SJSA1 (cell line): ENCODE measurements at places on chromosomes 3 and 15. TPM values are rescaled to one million over a fixed set of nuclear protein-coding genes. Genes with fewer than 3 reads are reported as not detected.
A peak's percentile ranks its signal among the peaks of the same experiment; 100 is the strongest.

- no peak overlapping the region for H3K4me3 ChIP-seq
- peak; percentile 28 for DNase-seq
- H3K4me1 ChIP-seq, result peaks cover 33% of the 10 kb centered on the region
- no peaks in the 10 kb centered on the region for H3K36me3 ChIP-seq
- H3K27ac ChIP-seq, result peak overlapping the region; percentile 88
Measured at GRCh38 chr3:4994144-4994730, 15.0 kb downstream of the BHLHE40 start.

The C15orf62 gene
- 0.03 TPM in 1 of 2 replicates, not detected in the other for total RNA-seq

GRCh38 chr3:183653209-183654064 lies 18.0 kb downstream of the KLHL24 start:
- H3K27ac ChIP-seq, result no peak overlapping the region
- no peaks in the 10 kb centered on the region for H3K27me3 ChIP-seq
- H3K4me3 ChIP-seq, result no peak overlapping the region
- no peaks in the 10 kb centered on the region for H3K4me1 ChIP-seq
- no peak for DNase-seq

DNA sequence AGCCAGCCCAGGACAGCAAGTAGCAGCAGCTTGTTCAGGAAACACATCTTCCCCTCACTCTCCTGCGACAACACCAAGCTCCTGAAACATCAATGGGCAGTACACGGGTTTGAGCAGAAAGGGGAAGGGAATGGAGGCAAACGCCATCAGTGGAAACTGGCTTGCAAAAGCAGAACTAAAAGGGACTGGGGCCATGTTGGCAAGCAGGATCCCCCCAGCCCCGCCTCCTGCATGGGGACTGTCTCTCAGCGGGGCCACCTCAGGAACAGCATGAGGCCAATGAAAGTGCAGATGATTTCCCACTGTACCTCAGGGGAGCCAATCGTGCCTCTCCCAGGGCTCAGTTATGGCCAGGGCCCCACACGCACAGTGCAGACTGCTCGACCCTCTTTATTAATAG lies 6.8 kb downstream of the CDAN1 start:
- DNase-seq, result no peak
- no peak overlapping the region for H3K4me3 ChIP-seq
- H3K27me3 ChIP-seq, result no peaks in the 10 kb centered on the region

DNA sequence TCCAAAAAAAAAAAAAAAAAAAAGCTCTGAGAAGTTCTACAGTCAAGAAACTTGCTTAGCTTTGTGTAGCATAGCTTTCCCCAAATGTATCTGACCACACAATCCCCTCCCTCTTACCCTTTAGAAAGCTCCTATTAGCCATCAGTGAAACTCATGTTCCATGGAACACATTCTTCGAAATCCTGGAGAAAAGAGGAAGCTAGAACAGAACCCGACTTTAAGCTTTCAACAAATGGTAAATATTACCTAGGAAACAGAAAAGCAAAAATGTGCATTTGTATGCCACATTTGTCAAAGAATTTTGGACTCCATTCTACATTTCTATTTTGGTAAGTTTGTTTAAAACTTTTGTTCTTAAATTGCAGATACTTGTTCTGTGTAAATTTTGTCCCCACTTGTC lies 17.4 kb upstream of the CRTC3 start:
- no peak for DNase-seq
- H3K4me1 ChIP-seq, result no peaks in the 10 kb centered on the region
- no peaks in the 10 kb centered on the region for H3K36me3 ChIP-seq
- no peak overlapping the region for H3K27ac ChIP-seq
- no peak overlapping the region for H3K4me3 ChIP-seq
- H3K27me3 ChIP-seq, result no peaks in the 10 kb centered on the region

DNA sequence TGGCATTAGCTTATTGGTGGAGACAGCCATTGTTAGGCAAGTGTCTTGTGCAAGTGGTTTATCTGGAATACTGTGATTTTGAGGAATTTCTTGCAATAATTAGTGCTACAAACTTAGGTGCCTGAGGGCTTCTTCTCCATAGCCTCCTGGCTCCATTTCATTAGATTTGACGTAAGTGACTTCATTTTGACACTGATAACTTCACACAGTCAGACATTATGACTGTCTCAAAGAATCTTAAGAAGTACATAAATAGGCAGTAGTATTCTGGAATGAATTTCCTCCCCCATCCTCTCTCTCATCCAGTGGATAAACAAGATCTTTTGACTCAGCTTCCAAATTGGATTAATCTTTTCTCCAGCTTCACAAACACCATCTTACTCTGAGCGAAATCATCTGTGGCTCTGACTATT lies 19.0 kb downstream of the ARL14 start:
- H3K27me3 ChIP-seq, result no peaks in the 10 kb centered on the region
- H3K36me3 ChIP-seq, result no peaks in the 10 kb centered on the region
- no peak overlapping the region for H3K27ac ChIP-seq
- H3K4me1 ChIP-seq, result peaks cover 33% of the 10 kb centered on the region

- H3K36me3 ChIP-seq, result peaks cover 38% of the 10 kb centered on the region
- no peak for DNase-seq
- H3K4me1 ChIP-seq, result no peaks in the 10 kb centered on the region
- H3K4me3 ChIP-seq, result no peak overlapping the region
Measured at GRCh38 chr3:121667333-121667732, 6.6 kb upstream of the HCLS1 start.

The VGLL3 gene
- 11.3 and 17.1 TPM in 2 replicates for total RNA-seq

The IQCB1 gene
- total RNA-seq, result 25.3 and 28.6 TPM in 2 replicates

GRCh38 chr3:184651904-184652303 lies 60.0 kb downstream of the MAGEF1 start:
- H3K36me3 ChIP-seq, result no peaks in the 10 kb centered on the region
- H3K27ac ChIP-seq, result no peak overlapping the region
- H3K4me1 ChIP-seq, result no peaks in the 10 kb centered on the region
- no peak for DNase-seq
- H3K27me3 ChIP-seq, result no peaks in the 10 kb centered on the region

DNA sequence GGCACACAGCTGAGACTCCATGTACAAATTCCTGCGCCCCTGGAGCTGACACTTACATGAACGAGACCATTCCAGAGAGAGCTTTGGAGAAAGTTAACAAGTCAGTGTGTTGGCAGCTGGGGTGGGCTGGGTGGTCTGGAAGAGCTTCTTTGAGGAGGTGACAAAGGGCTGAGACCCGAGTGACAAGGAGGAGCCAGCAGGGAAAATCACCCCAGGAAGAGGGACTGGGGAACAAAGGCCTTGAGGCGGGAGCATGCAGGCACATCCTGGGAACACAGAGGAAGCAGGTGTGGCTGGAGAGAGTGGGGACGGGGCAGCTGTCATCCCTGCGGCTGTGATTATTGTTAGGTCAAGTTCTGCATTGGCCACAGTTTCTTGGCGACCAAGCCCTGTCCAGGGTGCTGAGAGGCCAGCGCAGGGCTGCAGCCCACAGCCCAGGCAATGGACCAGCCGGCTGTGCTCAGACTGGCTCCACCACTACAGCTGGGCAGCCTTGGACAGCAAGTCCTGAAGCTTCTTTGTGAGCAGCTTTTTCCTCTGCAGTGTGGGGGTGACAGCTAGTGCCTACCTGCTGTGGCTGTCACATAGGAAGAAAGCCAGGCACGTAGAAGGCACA lies 34.2 kb upstream of the PRR23E start:
- no peak for DNase-seq
- no peak overlapping the region for H3K27ac ChIP-seq
- H3K4me1 ChIP-seq, result no peaks in the 10 kb centered on the region
- no peak overlapping the region for H3K4me3 ChIP-seq

DNA sequence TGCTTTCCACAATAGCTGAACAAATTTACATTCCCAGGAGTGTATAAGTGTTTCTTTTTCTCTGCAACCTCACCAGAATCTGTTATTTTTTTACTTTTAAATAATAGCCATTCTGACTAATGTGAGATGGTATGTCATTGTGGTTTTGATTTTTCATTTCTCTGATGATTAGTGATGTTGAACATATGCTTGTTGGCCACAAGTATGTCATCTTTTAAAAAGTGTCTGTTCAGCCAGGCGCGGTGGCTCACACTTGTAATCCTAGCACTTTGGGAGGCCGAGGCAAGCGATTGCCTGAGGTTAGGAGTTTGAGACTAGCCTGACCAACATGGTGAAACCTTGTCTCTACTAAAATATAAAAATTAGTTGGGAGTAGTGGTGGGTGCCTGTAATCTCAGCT lies 619.3 kb downstream of the SI start:
- peaks cover 3% of the 10 kb centered on the region; the same call in 1 of the 2 replicates for H3K4me1 ChIP-seq
- peak overlapping the region; percentile 57; the same call in 1 of the 2 replicates for H3K27ac ChIP-seq
- H3K27me3 ChIP-seq, result no peaks in the 10 kb centered on the region
- no peaks in the 10 kb centered on the region for H3K36me3 ChIP-seq

GRCh38 chr15:34691034-34691433 lies 63.8 kb downstream of the GJD2 start:
- H3K36me3 ChIP-seq, result no peaks in the 10 kb centered on the region
- no peak overlapping the region for H3K27ac ChIP-seq
- no peaks in the 10 kb centered on the region for H3K27me3 ChIP-seq
- no peaks in the 10 kb centered on the region for H3K4me1 ChIP-seq

- H3K36me3 ChIP-seq, result no peaks in the 10 kb centered on the region
- H3K27ac ChIP-seq, result no peak overlapping the region
- DNase-seq, result no peak
Measured at GRCh38 chr3:169363318-169364265, 299.9 kb downstream of the MECOM start.
